ENCODE measurements at places on chromosomes 1 and 21.

- DNase-seq: no peak
Measured at GRCh38 chr1:22207511-22208267, 64.8 kb upstream of the WNT4 start.

DNA sequence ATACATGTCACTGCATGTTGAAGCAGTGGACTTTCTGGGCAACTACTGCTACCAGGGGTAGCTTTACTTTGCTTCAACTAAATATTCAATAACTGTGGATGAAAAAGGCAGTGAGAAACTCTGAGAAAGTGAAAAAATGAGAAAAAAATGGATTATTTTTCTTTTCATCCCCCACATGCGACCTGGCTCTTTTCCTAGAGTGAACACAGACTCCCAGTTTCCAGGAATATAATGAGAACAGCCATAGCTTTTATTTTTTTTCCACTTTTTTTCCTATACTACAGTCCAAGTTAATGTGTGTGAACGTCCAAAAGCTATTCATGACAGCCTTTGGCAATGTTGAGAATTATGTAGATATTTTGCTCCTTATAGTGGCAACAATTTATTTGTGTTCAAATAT, 230.4 kb downstream of the DNM3 start:
- DNase-seq: no peak

- no peak for DNase-seq
Measured at GRCh38 chr1:41366455-41367287, 5.4 kb downstream of the FOXO6 start.

DNA sequence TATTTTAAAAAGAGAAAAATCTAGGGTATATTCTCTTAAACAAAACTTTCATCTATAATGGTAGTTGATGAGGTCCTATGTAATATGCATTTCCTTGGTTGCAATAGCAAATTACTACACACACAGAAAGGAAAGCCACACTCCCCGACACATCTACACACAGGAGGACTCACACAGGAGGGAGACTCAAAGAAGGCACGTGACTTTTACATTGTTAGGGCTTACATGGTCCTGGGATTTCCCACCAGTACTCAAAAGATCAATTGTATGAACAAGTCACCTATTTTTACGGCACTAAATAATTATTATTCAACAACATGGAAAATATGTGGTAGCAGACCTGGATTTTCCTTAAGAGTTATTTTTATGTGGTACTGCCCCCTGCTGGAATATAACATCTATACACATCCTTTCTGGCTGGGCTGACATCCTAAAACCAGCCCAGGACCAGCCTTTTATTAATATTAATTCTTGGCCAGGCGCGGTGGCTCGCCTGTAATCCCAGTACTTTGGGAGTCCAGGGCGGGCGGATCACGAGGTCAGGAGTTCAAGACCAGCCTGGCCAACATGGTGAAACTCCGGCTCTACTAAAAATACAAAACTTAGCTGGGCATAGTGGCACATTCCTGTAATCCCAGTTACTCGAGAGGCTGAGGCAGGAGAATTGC, 33.9 kb upstream of the LGALS8 start:
- DNase-seq: peak; percentile 78

DNA sequence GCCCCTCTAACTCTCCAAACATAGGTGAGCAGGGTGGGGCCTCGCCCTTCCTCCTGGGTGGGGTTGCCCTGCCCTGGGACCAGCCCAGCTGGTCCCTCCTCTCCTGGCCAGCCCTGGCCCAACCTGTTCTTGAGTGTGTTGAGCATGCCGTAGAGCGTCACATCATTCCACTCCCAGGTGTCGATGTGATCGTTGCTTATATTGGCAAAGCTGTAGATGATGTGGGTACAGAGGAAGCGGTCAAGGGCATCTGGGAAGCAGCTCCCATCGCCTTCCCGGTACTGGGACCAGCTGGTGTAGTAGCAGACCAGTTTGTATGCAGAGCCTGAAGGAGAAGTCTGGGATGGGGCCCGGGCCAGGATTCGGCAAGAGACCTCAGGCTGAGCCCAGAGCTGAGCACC, 1.4 kb downstream of the CHI3L1 start:
- DNase-seq: no peak

DNA sequence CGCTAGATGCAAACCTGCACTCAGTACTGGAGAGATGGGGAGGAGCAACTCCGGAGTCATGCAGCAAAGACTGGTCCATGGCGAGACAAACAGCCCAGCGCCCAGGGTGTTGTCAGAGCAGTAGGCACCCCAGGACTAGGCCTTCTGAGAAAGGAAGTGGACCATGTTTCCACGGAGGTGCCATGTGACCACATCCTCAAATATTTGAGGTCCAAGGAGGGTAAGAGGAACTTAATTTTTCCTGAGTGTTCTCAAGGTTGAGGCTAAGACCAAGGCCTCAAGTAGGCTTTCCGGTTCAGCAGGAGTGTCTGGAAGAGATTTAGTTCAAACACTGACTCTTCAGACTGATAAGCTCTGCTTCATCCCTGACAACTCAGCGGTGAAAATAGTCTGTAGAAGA, 186.2 kb downstream of the RHOU start:
- DNase-seq: no peak

DNA sequence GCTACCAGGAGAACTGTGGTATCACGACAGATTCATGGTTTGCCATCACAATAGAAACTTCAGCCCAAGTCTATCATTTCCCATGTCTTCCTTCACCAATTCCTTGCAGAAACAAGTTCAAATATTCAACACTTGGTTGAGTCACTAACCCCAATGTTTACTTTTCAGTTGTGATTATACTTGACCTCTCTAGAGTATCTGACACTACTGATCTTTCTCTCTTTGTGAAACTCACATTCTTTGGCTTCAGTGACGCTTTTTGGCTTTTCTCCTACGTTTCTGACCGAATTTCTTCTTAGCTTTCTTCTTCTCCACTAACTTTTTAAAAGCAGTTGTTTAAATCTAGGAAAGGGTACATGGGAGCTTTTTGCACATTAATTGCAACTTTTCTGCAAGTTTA, 48.8 kb upstream of the HMGB4 start:
- DNase-seq: no peak

DNA sequence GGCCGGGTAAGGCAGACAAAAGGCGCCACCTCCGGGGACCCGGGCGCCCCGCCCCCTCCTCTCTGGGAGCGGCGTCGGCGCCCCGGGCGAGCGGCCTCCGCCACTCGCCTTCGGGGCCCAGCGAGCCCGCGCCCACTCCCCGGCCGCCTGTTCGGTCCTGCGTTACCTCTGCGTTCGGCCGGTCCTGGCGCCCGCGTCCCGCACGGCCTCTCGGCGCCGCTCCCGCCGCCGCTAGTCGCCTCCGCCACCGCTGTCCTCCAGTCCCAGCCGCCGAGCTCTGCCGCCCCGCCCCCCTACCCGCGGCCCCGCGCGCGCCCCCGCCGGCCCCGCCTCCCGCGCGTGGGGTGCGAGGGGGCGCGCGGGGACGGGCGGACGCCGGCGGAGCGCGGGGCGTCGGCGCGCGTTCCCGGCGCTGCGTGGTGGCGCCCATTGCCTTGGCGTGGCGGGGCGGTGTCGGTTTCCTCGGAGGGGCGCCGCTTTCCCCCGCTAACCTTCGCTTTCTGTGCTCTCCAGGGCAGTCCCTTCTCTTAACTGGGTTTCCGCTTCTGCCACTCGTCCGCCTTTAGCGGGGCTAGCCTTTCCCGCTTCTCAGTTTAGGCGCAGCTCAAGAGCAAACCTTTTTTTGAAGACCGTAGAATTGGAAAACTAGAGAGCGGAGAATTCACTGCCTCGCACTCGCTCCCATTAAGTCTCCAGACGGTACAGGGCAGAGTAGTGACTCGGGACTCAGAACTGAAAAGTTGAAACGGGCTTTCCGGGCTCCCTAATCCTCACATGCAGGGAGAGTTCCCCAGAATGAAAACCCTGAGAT, at the start of gene HP1BP3:
HP1BP3 (minus strand) TSS at position 279 of the 811 bp plus-strand sequence. CDS start 6,867 bp downstream, outside the sequence.
- peak; percentile 81 for DNase-seq

DNA sequence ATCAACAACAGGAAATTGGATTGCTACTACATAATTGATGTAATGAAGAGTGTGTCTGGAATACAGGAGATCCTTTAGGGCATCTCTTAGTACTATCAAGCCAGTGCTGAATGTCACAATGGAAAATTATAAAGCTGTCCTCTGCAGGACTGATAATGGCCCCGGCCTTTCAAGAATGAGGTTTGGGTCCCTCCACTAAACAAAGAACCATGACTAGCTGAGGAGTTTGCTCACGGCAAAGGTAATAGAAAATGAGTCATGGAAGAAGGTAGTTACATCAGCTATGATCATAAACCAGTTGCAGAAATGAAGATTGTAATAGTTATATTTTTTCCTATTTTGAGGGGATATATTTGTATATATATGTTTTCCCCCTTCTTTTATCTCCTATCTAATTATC, 145.8 kb downstream of the KCNJ6 start:
- DNase-seq: no peak

GRCh38 chr1:222767152-222767571, 30.2 kb downstream of the FAM177B start:
- no peak for DNase-seq

DNA sequence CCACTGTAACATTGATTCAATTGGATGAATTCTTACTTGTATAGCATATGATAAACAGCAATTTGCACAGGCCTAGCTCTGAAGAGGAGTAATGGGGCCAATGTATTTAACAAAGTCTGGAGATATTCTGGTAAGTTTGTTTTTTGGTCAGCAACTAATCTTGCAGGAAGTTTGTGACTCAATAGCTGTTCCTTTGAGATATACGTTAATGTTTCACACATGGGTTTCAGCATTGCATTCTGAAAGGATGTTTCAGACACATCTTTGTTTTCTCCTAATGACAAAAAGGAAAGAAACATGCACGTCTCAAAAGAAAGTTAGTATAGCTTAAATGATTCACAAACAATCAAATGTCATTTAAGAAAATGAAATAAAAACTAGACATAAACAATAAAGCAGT, 49.0 kb downstream of the LTN1 start:
- DNase-seq: no peak

GRCh38 chr1:86704458-86704971, at the start of gene SH3GLB1:
TSS of gene SH3GLB1 (plus strand) at chr1:86704576. CDS start at chr1:86704900, 324 bp downstream.
- peak; percentile 89 for DNase-seq

GRCh38 chr1:10629091-10629815, 154.5 kb downstream of the PEX14 start:
- DNase-seq: no peak

DNA sequence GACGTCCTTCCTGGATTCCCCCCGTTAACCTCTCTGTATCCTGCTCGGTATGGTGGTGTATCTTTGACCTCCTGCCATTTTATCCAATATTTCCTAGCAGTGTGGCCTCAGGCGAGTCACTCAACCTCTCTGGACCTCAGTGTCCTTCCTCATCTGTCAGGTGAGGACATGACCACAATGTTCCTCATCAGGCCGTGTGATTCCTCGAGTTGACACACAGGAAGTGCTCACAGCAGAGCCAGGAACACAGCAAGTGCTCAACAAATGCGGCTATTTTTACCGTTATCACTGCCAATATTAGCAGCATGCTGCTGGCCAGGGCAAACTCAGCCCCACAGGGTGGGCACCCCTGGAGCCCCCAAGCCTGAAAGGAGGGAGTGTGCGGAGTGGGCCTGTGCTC, 450.2 kb downstream of the KIF26B start:
- DNase-seq: no peak

DNA sequence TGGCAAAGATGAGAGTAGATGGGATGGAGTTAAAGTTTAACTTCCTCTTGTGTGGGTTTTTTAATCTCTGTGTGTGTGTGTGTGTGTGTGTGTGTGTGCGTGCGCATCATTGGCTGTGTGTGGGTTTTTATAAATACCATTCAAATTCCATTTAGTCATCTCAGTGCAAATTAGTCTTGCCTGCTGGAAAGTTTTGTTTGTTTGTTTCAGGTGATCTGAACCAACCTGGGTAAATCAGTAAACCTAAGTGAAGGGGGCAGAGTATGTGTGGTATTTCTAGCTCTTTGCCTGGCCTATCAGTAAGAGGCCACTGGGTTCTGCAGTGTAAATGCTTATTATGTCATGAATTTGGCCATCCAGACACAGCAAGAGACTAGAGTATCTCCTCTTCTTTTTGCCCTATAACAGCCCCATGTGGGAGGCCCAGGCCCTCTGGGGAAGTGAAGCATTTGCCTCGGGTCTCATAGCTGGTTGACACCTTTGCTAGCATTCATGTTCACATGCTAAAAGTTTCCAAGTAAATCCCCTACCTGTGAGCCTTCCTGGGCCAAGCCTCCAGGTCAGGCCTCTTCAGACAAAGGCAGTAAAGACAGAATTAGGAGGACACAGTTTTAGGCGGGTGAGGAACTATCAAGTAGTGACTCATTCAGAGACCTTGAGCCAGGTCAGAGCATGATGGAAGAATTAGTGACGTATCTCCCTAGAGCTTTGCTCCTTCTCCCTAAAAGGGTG, 14.7 kb downstream of the INTS3 start:
- peak; percentile 86 for DNase-seq

Data from SW480 (cell line).